ENCODE measurements at places on chromosomes 11 and 22.

- DNase-seq = no peak
Observed at GRCh38 chr11:102413497-102413896, 39.1 kb downstream of the TMEM123 start.

DNA sequence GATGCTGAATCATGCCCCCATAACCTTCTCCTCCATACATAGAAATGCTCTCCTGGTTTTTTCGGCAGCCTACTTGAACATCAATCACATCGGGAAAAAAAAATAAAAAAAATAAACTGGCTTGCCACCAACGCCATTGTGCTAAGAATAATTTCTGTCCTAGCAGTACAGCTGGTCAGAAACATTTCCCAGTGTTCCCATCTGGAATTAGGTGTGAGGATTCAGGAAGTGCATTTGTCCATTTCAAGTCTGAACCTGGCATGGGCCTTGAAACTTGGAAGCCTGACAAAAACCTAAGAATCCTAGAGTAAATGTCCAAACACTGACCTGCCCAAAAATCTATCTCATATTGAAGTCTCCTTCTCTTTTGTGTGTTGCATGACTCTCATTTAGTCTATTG lies 16.6 kb upstream of the NAV2 start:
- DNase-seq = no peak

DNA sequence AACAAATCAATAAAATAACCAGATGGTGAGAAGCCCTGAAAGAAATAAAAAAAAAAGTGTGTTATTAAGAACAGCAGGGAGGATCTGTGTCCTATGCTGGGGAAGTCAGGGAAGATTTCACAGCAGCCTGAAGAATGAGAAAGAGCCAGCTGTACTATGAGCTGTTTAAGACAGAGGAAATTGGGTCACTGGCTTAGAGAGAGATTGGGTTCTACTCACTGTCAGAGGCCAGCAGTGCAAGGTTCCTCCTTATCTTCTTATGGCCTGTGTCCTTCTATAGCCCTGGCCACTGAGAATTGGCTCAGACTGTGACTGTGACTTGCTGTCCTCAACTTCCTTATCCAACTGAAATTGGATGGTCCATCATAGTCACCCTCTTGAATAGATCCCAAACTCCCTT lies 54.8 kb upstream of the FDX1 start:
- DNase-seq = no peak

- no peak for DNase-seq
Observed at GRCh38 chr11:76763573-76764346, 19.4 kb upstream of the TSKU start.

DNA sequence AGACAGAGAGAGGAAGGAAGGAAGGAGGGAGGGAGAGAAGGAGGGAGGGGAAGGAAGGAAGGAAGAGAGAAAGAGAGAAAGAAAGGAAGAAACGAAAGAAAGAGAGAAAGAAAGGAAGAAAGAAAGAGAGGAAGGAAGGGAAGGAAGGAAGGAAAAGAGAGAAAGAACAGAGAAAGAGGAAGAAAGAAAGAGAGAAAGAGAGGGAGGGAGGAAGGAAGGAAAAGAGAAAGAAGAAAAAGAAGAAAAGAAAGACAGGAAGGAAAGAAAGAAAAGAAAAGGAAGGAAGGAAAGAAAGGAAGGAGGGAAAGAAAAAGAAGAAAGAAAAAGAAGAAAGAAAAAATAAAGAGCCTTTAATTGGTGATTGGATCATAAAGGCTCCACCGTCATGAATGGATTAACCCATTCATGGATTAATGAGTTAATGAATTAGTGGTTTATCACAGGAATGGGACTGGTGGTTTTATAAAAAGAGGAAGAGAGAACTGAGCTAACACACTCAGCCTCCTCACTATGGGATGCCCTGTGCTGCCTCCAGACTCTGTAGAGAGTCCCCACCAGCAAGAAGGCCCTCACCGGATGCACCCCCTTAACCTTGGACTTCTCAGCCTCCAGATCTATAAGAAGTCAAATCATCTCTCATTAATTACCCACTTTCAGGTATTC lies 9.0 kb upstream of the PLAAT2 start:
- no peak for DNase-seq

DNA sequence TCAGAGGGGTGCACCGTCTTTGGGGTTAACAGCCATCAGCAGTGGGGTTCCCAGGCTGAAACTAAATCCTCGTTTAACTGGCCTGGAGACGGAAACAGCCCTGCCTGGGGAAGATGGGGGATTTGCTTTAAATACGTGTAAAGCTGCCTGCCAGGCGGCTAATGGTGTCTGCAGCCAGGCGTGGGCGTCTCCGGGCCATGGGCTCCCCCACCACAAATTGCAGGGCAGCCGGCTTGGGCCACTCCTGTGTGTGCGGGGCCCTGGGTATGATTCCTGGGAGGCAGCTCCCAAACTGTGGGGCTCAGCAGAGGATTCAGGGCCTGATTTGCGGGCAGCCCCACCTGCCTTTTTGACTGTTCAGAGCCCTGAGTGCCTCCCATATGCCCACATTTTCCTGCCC lies 110.5 kb downstream of the KCNQ1 start:
- no peak for DNase-seq
